ENCODE measurements at places on chromosomes 4 and X.

- no peak for DNase-seq
Observed at GRCh38 chr4:33948921-33949320, 2295.4 kb downstream of the ARAP2 start.

GRCh38 chr4:1870328-1870577 lies 940 bp upstream of the NSD2 start:
- peak; percentile 80 for DNase-seq

DNA sequence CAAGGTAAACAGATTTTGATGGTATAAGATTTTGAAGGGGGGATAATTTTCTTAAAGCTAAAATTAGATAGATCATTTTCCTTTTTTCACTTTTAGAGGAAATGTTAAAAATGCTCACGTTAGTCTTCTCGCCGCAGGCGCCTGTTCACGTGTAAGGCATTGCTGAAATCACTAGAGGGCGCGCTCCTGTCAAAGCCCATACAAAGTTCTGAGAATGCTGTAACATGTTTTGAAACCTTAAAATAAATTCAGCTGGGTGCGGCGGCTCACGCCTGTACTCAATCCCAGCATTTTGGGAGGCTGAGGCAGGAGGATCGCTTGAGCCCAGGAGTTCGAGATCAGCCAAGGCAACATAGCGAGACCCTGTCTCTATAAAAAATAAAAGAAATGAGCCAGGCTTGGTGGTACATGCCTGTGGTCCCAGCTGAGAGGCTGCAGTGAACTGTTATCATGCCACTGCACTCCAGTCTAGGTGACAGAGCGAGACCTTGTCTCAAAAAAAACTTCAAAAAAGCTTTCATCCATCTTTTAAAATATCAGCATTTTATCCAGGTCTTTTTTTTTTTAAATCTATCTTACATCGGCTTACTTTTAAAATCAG lies 138.0 kb downstream of the RBMX2 start:
- peak; percentile 8 for DNase-seq

DNA sequence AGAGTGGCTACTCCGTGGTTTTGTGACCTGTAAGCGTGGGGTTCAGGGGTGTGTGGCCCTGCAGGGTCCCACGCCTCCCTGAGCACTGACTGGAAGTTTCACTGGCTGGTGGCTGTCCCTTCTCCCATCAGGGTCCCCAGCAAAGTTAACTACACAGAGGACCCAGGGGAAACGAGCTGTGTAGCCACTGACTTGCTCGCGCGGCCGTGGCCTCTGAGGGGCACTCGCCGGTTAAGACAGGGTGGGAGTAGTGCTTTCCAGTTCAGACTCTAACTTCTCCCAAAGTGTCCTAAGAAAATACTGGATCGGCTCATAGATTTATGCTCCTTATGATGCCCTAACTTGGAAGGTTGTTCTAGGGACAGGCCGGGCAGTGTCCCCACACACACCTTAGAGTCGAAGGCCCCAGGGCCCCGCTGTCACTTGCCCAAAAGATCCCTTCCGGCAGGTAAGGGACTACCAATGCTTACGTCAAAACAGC lies 28.2 kb downstream of the NELFA start:
- DNase-seq, result no peak

GRCh38 chr4:92234393-92235176 lies 69.2 kb upstream of the GRID2 start:
- DNase-seq, result no peak
